ENCODE measurements at places on chromosomes 5 and 9.

DNA sequence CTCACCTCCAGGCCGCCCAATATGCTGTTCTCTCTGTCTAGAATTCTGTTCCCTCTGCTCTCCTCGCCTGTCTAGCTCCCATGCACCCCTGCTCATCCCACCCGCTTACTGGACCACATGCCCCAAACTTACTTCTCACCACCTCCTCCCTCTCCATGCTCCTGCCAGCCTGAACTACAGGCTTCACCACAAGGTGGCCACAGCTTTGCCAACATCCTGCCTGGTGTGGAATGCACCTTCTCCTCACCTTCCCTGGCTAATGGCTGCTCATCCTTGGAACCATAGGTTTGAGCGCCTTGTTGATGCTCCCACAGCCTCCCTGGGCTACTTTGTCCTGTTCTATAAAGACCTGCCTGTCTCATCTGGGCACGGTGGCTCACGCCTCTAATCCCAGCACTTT is 9.6 kb downstream of the LAMC3 start:
- no peak for DNase-seq

GRCh38 chr5:468401-468800 is 25.4 kb downstream of the EXOC3 start:
- no peak for DNase-seq

DNA sequence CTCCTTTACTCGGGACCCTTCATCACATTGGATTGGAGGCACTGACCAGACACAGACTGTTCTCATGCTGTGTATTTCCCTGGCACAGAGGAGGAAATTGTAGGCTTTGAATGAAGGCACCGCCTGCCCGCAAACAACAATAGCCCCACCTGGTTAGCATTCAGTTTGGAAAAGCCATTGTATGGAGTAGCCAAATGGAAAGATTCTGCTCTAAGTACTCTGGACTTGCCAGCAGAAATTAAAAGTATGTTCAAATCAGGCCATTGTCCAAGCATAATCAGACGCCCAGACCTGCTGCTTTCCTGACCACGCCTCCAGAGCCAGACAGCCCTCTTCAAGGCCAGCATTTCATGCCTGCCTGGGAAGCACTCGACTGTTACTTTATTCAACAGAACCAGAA is 8.0 kb upstream of the SEMA4D start:
- DNase-seq: no peak

DNA sequence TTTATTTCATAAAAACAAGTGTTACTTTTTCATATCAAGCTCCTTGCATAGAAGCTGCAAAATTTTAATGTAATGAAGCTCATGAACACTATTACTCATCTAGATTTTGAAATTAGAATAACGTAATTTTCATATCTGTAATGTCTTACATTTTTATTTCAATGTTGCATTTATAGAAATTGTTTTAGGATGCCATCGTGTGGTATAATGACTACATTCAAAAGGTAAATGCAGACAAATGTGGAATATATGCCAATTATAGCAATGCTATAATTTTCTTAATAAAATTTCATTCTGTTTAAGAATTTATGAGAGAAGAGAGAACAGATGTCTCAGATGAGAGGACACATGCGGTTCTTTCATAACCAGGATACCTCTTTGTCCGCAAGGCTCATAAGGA is 230.2 kb downstream of the TMEM232 start:
- no peak for DNase-seq

DNA sequence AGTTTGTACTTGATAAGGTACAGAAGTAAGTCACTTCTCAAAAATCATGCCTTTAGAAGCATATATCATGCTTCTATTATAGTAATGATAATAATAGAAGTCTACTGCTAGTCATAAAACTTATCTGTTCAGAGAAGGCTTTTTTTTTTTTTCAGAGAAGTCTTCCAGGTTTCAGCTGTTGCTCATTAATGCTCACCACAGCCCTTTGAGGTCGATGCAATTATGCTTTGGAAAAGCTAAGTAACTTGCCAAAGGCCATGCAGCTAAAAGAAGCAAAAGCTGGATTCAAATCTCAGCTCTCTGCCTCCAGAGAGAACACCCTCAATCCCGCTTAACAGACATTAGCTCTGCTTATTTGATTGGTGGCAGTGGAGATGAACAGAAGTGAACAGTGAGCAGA is 150.8 kb downstream of the DOCK8 start:
- no peak for DNase-seq

DNA sequence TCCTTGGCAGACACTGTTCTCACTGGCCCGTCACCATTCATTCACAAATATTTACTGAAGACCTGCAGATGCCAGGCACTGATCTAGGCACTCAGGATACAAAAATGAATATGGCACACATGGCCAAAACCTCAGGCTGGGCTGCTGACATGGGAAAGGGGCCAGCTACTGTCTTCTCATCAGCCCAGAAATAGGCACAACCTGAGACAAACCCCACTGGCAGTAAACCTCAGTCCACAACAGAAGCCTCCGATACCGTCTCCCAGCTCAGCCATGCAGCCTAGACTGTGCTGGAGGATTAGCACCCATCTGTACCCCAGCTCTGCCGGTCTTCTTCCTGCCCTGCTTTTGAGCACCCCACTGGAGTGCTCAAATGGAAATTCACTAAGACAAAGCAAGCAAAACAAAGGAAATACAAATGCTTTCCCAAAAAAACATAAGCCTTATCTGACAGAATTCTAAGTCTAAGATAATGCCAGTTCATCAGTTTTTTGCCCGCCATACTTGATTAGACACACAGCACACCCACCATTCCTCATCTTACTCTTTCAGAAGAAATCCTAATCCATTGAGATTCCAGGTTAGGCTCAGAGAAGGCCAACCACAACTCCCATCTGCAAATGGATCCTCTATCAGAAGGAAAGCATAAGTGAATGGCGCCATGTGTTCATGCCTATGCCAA is 8.2 kb downstream of the P4HA2 start:
- DNase-seq: no peak

DNA sequence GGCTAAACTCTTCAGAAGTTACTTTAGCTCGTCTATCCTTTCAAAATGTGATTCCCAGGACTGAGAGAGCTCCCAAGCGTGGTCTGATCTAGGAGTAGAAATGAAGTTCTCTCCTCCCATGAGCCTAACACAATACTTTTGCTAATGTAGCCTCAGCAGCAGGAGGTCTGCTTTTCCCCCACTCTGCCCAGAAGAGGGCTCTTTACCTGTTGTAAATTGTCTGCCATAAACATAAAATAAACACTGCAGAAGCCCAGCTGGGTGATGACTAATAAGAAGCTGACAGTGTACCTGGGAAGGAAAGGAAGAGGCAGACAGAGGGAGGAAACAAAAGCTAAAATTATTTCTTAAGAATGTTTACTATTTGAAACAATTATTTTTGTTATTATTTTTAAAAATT is 15.4 kb downstream of the SLC36A3 start:
- DNase-seq: no peak

DNA sequence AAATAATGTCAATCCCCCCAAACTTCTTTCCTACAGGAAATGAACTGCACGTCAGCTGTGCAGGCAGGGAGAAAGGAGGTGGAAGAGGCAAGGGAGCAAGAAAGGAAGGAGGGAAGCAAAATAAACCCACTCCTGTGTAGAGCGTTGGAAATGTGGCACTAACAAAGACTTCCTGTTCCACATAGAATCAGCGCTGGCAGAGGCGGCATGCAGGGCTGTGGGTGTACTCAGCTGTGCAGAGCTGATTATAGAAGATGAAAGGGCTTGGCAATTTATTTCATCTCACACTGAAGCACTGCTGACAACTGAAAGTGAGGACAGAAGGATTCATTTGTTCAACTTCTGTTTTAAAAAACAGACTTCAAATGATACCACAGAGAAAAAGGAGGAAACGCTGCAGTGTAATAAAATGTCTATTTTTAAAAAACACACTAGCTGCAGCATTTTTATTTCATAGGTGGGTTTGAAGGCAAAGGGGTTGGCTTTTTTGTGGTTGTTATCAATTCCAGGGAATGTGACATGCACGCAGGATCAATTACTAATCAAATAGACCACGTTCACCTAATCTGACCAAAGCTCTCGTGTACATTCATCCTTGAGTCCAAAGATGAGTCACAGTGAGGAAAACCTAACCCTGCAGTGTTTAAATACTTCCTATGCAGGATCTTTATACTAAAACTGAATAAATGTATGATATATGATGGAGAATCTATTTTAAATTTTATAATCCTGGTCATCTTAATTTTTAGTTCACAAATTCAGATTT is 583.5 kb downstream of the ZNF608 start:
- no peak for DNase-seq

- DNase-seq: no peak
These were observed 86.3 kb downstream of the NLN start for GRCh38 chr5:65808251-65808741.

DNA sequence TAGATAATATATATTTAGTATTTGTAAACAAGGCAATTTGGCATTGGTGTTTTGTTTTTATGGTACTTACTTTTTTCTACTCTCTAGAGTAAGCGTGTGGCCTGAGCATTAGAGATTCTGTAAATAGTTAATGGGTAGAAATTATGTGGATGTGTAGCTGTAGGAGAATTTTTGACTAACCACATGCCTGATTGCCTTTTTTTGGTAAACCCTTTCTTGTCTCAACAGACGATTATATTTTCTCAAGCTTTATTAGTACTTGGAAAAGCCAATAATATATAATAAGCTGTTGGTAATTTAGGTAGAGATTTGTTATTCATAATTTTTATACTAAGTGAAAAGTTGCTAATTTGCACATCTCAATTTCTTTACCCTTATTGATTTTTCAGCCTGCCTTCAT is 76.8 kb downstream of the FCHO2 start:
- no peak for DNase-seq

DNA sequence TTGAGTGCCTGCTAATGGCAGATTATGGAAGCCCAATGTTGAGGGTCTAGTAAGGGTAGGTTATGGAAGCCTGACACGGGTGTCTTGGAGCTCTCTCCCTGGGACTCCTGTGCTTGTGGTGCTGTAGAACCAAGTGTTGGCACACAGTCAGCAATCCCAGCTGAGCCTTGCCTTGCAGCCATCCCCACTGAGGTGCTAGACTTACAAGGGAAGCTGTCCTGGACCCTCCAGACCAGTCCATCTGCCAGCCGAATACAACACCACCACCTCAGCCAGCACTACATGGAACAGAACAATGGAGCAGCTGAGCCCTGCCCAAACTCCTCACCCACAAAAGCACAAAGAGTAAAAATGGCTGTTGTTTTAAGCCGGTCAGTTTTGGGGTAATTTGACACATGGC is 90.5 kb upstream of the DNAH5 start:
- DNase-seq: no peak

DNA sequence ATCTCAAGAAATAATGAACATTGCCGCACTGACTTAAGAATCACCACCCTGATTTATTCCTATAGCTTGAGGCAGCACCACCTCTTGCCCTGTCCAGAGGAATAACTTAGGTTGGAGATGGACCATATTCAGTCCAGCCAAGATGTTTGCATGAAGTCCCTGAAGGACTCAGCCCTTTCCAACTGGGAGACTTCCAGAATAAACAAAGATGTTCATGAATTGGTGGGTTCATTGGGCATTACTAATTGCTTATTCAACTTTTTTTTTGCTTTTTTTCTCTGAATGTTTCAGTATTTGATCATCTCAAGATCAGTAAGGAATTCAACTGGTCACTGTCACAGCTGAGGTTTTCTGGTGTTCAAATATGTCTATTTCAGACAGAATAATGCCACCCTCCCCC is 470.6 kb downstream of the CCDC171 start:
- no peak for DNase-seq
